ENCODE measurements at places on chromosomes 13 and 19.
A peak's percentile ranks its signal among the peaks of the same experiment; 100 is the strongest.

DNA sequence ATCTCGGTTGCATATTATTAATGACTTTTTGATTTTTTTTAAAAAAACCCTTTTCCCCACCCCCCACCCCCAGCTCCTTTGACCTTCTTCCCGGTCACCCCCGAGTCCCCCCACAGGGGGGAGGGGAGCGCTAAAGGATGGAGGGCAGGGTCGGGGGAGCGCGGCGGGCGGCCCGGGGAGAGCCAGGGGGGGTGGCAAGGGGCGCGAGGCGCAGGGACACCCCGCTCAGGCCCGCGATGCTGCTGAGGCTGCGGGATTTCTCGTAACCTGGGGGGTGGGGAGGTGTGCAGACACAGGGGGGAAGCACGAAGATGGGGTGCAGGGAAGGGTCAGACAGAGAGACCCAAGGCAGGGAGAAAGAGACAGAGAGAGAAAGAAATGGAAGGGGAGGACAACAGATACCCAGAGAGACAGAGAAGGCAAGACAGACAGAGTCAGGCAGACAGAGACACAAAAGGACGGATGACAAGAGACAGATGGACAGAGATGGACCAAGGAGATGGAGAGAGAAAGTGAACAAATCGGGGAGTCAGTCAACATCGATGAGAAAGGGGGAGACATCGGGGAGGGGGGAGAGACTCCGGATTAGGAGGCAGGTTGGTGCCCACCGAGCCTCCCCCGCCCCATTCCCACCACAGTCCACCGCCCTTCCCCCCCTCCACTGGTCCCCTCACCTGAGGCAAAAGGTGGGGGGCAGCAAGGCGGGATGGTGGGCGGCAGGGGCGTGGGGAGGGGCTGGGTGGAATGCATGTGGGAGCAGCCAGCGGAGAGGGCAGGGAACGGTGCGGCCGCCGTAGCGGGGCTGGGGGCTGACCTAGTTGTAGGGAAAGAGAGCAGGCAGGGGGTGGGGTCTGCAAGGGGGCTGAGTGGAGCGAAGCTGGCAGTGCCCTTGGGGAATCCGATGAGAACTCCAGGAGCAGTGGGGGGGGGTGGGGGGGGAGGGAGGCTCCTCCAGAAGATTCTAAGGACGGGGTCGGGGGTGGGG, 14.2 kb downstream of the KCNC3 start:
- DNase-seq = no peak

- DNase-seq = peak; percentile 53
Measured at GRCh38 chr19:3178377-3178972, at the start of gene S1PR4. Gene S1PR4, plus strand, starts transcription at chr19:3178769. Its CDS starts 24 bp downstream, at chr19:3178793.

DNA sequence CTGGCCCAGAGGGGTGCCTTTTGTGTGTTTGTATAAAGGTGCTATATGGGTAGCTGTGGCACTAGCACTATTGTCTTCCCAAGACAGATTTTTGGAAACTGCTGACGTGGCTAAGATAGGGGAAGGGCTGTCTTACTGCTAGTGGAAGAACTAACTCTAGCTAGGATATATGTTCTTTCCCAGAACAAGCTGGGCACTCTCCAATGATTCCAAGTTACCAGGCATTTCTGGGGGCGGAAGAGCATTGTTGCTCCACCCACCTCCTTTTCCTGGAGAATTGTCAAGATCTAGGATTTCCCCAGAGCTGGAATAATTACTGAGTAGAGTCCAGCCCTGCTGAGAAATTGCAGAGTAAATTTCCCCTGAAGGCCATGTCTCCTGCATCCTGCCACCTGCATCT, 408.3 kb downstream of the KLF5 start:
- DNase-seq = no peak

GRCh38 chr13:113088691-113089020, 16.9 kb upstream of the F7 start:
- no peak for DNase-seq

GRCh38 chr13:48626726-48627451, 26.8 kb upstream of the CYSLTR2 start:
- DNase-seq = no peak

DNA sequence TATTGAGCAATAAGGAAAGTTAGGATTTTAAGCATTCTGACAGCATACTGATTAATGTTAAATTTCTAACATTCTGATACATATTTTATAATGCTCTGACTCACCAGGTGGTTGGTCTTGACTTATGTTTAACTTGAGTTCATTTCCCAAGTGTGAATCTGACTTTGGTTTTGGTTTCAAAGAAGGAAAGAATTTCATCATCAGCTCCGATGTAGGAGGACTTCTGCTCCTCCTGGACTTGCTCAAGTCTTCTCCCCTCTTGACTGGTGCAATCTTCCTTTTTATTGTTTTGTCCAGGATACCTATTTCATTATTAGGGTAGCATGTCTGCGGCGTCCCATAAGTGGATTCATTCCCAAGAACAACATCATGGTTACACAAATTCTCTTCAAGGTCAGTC, 141.3 kb downstream of the RNF17 start:
- DNase-seq = no peak

- no peak for DNase-seq
Measured at GRCh38 chr13:35475960-35476943, at the start of gene MAB21L1. Gene MAB21L1, minus strand, starts transcription at chr13:35476689. Its CDS starts 551 bp downstream, at chr13:35476138.

- no peak for DNase-seq
Measured at GRCh38 chr13:28585561-28585960, 73.4 kb upstream of the POMP start.

GRCh38 chr19:55443824-55444480, 852 bp upstream of the SHISA7 start:
- DNase-seq = no peak

DNA sequence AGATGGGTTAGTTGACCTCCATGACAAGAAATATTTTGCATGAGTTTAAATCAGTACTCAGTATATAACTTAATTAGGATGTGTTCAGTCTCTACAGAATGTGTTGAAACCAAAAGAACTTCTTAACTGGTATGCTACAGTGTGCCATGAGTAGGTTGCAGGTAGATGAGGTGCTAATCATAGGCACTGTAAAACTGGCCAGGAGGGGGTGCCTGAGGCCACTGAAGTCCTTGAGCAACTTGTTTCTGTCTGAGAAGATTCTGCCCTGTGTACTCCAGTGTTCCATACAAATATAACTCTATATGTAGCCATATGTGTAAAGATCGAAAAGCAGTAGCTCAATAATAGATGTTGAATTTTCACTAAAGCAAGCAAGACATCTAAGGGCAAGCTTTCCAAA, 549.2 kb upstream of the KLF12 start:
- no peak for DNase-seq

DNA sequence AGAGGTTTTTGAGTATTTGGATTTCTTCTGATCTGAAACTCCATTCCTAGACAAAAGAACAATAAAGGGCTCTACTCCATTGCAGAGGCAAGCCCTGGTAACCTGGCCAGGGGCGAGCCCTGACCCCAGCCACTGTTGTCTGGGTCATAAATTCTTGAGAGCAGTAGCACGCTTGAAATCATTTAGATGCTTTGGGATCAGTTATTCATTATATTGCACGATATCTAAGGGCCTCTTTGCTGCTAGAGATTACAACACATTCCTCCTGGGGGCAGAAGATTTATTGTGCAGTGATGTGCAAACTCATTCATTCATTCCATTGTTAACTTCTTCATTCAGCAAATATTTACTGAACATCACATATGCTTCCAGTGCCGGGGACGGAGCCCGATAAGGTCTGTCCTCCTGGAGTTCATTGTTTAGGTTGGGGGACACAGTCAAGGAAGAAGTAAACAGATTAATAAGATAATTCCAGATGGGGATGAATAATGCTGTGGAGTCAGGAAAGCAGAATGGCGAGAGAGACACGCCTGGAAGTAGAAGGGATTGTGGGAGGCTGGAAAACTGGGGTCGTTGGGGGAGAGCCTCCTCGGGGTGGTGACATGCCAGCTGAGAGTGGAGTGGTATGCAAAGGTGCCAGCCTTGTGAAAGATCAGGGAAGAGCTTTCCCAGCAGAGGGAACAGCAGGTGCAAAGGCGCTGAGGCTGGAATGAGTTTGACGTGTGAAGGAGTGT, 34.9 kb downstream of the SIPA1L3 start:
- peak; percentile 31 for DNase-seq

DNA sequence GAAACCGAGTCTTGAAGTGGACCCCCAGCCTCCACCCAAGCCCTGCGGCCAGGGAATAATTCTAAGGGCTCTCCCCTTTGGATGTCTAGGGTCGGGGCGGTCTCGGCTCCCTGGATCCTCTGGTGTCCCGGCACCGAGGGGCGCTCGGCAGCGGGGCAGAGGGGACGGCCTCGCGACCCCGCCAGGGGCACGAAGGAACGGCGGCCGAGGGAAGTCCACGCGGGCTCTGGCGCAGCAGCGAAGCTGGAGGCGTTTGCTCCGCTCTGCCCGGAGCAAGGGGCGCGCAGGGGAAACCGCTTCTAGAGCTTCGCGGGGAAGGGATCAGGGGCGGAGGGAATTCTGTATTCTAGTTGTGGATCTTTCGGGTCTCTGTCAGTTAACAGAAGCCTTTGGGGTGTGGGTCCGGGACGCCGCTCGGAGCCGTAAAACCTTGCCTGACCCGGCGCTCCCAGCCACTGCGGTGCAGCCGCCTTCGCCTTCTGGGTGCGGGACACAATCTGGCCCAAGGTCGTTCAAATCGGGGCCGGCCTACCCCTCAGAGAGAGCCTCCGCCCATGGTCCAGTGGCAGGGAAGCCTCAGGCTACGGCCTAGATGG, 118.2 kb downstream of the KCNRG start:
- no peak for DNase-seq

DNA sequence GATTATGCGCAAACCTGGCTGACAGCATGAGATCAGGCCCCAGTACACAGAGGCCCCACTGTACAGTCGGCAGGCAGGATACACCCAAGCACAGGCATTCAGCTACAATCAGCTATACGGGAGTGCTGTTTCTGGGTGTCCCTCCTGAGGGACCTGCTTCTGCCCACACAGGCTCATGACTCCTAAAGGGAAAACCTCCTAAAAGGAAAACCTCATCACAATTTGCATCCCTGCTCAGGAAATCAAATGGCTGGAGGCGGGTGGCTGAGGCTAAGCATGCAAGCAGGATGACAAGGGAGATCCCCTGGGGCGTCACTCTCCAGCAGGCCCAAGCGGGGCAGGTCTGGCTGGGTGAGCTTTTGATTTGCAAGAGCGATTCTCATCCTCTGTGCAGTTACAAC, 99.8 kb downstream of the CRYL1 start:
- no peak for DNase-seq

GRCh38 chr19:15432018-15432494, 13.3 kb upstream of the AKAP8L start:
- no peak for DNase-seq

DNA sequence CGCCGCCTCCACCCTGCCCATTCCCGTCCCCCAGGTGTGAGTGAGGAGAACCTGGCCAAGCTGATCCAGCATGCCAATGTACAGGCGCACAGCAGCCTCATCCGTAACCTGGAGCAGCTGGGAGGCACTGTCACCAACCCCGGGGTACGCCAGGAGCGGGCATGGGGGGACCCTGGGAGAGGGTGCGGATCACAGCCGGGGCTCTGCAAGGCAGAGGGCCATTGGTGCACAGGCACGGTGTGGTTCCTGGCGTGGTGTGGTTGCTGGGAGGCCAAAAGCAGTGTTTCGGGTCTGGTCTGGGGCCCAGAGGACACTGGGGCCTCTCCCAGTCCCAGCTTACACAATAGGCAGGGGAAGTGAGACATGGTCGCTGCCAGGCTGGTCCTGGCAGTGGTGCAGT, 8.3 kb downstream of the STXBP2 start:
- no peak for DNase-seq

DNA sequence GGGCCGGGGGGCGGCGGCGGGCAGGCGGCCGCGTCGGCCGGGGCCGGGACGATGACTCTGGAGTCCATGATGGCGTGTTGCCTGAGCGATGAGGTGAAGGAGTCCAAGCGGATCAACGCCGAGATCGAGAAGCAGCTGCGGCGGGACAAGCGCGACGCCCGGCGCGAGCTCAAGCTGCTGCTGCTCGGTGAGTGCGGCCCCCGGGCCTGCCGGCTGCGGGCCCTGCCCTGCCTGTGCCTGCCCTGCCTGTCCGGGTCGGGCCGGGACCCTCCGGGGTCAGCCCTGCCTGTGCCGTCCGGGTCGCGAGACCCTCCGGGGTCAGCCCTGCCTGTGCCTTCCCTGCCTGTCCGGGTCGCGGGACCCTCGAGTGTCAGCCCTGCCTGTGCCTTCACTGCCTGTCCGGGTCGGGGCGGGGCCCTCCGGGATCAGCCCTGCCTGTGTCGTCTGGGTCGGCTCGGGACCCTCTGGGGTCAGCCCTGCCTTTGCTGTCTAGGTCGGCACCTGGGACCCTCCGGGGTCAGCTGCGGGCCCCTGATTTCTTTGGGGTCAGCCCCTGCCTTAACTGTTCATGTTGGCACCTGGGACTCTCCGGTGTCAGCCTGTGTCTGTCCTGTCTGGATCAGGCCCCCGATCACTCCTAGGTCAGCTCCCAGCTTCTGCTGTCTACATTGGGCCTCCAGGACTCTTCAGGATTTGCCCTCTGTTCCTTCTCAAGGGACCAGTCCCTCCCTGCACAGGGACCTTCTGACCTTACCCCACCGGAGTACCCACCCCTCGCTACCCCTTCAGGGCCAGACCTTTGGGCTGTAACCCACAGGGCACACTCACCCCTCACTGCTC, 659 bp downstream of the GNA11 start:
- DNase-seq = peak; percentile 60

- DNase-seq = no peak
Measured at GRCh38 chr13:31761951-31762350, 22.6 kb downstream of the RXFP2 start.

DNA sequence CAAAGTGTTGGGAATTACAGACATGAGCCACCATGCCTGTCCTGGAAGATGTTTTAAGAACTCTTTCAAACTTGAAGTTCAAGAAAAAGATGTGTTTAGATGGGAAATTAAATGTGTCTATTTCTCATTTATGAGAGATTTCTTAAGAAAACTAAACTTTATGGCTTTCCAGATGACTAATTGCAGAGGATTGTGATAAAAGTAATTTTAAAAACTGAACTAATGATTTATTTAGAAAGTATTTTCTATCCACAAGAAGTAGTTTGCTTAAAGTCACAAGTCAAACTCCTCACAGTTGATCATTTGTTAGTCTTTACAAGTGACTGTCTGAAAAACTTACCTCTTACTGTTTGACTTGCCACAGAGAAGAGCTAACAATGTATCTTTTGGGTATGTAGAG, 89.6 kb upstream of the SPRY2 start:
- no peak for DNase-seq

GRCh38 chr13:45788011-45788410, 63.5 kb downstream of the SIAH3 start:
- DNase-seq = no peak

DNA sequence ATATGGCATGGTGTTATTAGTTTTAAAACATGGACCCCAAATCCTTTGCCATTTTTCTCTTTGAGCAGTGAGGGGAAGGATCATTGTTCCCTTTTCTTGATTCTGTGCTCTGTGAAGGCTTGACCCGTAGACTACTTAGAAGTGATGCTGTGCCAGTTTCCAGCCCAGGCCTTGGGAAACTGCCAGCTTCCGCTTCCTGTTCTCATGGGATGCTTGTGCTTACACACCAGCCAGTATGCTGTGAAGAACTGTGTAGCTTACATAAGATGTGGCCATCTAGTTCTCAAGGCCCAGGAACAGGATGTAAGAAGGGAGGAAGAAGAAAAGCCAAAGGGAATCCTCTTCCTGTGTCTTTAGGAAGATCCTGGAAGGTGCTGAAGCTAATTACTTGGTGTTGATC, 180.9 kb downstream of the PCCA start:
- peak; percentile 69 for DNase-seq

- no peak for DNase-seq
Measured at GRCh38 chr13:31908696-31909411, 122.7 kb upstream of the FRY start.
